Activated CD4-positive, CD25-positive, alpha-beta regulatory T cell treated with anti-CD3 and anti-CD28 coated beads, Interleukin-2, amount 50 U/mL, for 16 hours (primary cell): ENCODE measurements at places on chromosomes 11 and 22.

DNA sequence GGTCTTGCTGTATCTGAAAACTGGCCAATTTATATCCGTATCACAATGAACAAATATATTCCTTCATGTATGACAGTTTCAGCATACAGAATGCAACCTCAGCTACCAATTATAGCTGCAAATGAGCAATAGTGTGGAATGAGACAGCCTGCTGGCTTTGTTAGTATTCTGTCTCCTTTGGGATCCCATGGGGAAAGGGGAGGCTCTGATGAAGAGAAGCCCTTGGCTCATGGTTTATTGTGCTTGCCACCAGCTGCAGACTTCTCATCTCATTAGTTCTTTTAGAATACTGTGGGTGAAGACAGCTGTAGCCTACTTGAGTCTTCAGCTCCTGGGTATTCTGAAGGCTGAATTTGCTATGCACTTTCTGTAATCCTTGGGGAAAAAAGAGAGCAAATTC, 42.4 kb downstream of the PITPNB start:
- DNase-seq, result no peak

GRCh38 chr11:86134580-86135318, 65.9 kb upstream of the PICALM start:
- DNase-seq, result no peak

DNA sequence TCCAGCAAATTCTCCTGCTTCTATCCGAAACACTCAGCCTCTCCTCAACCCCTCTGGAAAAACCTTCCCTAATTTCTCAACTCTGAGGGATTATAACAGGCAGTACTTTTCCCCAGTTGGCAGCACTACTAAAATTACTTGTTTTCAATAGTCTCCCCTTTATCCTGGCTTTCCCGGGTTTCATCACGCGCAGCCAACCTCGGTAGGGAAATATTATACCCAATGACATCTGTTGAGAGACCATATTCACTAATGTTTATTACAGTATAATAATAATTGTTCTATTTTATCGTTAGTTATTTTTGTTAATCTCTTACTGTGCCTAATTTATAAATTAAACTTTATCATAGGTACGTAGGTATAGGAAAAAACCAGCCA, 330 bp upstream of the POLD3 start:
- DNase-seq, result no peak

DNA sequence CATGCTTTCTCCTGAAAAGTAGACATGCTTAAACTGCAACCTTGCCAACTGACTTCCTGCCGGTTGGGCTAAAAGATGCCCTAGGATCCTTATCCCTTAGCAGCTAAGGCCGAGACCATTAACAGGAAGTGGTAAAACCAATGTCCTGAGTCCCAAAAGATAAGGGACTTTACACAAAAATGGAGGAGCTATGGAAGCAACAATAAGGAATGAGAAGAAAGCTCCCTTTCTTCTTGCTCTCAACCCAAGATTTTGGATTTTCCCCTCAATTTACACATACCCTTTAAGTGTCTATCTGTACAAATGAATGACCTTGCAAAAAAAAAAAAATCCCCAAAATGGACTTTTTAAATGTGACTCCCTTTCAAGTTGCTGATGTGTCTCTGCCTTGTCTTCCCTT, 11.1 kb downstream of the MRPL17 start:
- no peak for DNase-seq

DNA sequence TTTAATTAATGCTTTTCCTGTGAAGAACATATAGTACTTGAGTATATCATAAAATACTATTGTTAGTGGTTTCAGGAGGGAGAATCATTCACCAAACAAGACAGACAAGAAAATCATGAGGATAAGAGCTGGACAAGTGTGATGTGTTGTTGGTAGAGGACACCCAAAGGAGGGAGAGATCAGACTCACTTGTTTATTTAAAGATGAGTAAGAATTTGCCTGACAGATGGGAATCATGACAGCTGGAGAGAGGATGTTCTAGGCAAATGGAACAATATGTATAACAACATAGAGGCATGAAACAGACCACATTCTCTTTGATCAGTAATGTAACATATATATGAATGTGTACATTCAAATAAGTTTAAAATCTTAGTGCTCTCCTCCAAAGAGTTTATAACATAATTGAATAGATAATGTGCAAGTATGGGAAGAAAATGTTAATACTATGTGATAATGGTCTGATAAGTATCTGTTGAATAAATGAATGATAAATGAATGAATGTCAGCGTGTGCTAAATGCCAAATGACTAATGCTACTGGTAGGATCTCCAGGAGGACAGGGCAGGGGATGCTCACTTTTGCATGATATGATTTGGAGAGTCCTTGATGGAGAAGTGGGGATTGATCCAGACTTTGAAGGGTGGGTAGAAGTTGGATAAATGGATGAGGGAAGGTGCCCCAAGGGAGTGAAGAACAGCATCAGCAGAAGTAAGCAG, 228.9 kb upstream of the SORL1-AS1 start:
- DNase-seq, result no peak

DNA sequence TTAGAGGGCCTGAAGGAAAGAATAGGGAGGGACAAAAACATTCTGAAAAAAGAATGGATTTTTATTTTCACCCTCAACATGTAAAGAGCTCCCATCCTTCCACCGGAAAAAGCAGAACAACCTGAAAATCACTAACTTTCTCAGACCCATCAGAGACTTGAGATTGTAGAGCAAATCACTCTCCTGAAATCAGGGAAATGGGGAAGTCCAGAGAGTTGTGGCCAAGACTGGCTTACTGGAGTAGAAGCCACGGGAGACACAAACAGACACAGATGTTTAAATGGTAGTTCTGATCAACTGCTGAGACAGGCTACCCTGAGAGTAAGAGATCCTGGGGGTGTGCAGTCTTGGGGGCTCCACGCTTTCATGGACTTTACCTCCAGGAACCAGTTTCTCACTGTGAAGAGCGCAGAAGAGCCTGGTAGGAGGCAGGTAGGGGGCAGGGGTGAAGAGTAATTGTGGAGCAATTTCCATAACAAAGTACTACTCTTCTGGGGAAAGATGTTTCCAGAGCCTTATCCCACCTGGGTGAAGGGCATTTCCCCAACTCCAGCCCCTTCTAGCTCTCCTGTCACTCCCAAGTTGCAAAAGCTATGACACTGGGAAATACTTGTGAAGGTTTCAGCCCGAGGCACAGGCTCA, 47.1 kb downstream of the ASCL2 start:
- DNase-seq, result no peak

- no peak for DNase-seq
Measured at GRCh38 chr11:66918741-66919140, 39.4 kb downstream of the PC start.

DNA sequence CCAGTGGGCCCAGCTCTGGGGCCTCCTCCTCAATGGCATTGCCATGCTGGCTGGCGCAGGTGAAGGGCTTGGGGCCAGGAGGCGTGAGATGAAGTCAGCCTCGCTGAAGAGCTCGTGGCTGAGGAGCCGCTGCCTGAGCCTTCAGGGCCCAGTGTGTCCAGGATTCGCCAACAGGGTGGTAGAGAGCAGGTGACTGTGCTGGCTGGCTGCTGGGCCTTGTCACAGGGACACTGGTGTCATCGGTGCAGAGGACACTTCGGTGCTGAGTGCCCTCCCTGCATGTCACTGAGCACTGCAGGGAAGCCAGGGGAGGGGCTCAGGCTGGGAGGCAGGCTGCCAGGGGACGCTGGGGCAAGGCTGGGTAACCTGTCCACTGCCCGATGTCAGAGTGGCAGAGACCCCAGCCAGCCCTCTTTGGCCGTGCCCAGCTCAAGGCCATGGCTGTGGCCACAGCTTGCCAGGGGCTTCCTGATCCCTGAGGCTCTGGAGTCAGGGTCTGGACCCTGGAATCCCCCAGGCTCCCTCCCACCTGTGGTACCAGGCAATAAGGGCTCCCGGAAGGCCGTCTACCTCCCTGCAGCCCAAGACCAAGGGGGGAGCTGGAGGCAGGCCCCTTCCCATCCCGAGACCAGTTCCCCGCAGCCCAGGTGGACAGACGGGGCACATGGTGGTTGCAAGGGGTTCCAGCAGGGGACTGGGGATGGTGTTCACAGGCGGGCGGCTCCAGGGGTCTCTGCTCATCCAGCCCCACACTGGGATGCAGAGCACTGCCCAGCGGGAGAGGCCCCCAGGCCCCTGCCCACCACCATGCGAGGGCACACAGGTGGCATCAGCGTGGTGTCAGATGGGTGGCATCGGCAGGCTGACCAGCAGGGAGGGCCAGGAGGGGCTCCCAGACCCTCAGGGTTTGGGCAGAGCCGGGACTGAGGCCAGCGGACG, 63.9 kb downstream of the ARFGAP3 start:
- no peak for DNase-seq

GRCh38 chr11:26493616-26494015, 78.4 kb downstream of the MUC15 start:
- no peak for DNase-seq

GRCh38 chr22:23984430-23984829, 4.5 kb downstream of the GSTT2 start:
- no peak for DNase-seq
